ENCODE measurements at places on chromosomes 13 and 19.

- no peak for DNase-seq
Observed at GRCh38 chr13:60690604-60691003, 293.6 kb downstream of the TDRD3 start.

GRCh38 chr19:447064-447426 lies 13.8 kb downstream of the SHC2 start:
- no peak for DNase-seq

DNA sequence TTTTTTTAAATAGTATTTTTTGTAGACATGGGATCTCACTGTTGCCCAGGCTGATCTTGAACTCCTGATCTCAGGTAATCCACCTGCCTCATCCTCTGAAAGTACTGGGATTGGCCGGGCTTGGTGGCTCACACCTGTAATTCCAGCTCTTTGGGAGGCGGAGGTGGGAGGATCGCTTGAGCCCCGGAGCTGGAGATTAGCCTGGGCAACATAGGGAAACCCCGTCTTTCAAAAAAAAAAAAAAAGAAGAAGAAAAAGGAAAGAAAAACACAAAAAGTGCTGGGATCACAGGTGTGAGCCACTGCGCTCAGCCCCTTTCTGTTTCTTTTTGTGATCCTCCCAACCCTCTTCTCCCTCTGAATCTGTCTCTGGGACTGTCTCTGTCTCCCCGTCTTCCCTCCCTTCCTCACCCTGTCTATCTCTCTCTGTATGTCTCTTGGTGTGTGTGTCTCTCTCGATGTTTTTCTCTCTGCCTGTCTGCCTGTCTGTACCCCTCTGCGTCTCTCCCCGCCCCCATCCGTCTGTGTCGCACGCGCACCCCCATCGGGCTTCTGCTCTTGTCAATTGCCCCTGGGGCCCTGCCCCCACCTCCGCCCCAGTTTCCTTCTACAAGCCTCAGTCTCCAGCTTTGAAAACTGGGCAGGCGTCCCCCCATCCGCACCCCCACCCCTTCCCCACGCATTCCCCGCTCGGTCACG lies 540 bp upstream of the ZFP36 start:
- DNase-seq, result no peak

DNA sequence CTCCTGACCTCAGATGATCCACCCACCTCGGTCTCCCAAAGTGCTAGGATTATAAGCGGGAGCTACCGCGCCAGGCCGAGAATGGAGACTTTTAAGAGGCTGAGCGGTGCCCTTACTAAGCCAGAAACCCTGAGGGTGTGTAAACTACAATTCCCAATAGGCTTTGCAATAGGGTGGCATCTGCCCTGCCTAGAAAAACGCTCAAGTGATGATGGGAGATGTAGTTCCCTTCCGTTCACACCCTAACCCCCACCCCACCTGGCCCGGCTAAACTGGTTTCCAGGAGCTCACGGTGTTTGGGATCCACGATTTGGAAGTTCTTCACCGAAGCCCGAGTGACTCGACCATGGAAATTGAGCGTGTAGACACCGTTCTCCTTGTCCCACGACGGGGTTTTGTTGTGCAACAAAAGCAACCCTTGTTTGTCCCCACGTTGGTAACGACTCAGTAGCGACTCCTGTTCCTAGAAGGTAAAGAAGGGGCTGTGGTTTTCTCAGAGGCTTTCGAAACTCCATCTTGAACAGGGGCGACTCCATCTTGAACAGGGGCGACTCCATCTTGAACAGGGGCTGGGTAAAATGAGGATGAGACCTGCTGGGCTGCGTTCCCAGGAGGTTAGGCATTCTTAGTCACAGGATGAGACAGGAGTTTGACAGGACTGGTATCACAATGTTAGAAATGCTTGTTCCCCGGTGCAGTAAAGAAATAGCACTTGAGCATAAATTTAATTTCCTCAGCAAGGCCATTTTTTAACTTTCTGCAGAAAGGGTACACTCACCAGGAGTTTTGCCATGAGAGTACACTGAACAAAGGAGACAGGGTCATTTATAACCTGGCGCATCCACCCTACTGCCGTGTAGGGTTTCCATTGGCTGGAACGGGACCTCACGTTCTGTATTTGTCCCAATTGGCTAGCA lies 9.8 kb downstream of the PPP1R15A start:
- no peak for DNase-seq

GRCh38 chr13:24066405-24067295 lies 93.9 kb upstream of the SPATA13 start:
- no peak for DNase-seq

- DNase-seq, result no peak
Observed at GRCh38 chr19:41577144-41577830, 1.3 kb downstream of the CEACAM21 start.

GRCh38 chr19:42872608-42873007 lies 6.9 kb downstream of the PSG1 start:
- DNase-seq, result no peak

- DNase-seq, result no peak
Observed at GRCh38 chr13:53343361-53343744, 314.7 kb downstream of the OLFM4 start.

GRCh38 chr13:109977212-109977968 lies 191.0 kb upstream of the IRS2 start:
- DNase-seq, result no peak

DNA sequence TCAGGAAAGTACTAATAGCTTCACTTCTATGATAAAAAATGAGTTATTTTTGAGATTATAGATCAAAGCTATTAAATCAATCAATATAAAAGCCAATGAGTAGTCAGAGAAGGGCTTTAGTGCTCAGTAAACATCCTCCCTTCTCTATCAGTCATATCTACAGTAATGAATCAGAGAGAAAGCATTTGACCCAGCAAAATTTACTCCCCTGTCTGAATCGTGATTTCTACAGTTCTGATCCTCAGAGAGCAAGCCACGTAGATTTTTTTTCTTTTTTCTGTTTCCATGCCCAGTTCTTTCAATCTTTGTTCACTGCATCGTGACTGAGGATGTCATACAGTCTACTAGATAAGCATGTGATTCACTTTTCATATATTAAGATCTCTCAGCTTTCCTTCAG lies 16.2 kb upstream of the MBNL2 start:
- no peak for DNase-seq

DNA sequence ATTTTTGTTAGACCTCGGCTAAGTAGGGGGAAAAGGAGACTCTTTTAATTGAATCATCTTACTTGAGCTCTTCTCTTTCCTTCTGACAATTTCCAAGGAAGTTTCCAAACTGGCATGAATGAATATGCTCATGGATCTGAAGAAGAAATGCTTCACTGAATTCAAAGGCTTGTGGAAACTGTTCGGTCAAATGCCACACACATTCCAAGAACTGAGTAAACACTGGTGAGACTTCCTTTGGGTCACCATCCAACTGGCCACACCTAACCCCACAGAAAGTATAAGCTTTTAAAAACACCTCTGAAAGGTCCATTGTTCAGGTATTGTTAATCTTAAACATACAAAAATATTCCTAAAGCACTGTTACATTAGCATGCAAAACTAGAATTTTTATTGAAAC lies 33.6 kb downstream of the MTMR6 start:
- no peak for DNase-seq

- no peak for DNase-seq
Observed at GRCh38 chr13:20828539-20829364, 55.0 kb upstream of the EEF1AKMT1 start.

DNA sequence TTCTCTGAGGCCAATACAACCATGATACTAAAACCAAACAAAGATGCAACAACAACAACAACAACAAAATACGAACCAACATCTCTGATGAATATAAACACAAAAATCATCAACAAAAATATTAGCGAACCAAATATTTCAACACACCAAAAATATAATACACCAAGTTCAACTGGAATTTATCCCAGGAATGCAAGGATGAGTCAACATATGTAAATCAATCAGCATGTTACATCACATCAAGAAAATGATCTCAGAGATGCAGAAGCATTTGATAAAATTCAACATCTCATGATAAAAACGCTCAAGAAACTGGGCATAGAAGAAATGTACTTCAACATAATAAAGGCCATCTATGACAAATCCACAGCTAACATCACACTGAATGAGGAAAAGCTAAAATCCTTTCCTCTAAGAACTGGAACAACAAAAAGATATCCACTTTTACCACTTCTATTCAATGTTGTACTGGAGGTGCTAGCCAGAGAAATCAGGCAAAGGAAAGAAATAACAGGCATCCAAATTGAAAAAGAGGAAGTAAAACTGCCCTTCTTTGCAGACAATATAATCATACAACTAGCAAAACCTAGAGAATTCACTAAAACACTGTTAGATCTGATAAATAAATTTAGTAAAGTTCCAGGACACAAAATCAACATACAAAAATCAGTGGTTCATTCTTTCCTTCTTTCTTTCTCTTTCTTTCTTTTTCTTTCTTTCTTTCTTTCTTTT lies 2448.7 kb upstream of the PCDH20 start:
- DNase-seq, result no peak

DNA sequence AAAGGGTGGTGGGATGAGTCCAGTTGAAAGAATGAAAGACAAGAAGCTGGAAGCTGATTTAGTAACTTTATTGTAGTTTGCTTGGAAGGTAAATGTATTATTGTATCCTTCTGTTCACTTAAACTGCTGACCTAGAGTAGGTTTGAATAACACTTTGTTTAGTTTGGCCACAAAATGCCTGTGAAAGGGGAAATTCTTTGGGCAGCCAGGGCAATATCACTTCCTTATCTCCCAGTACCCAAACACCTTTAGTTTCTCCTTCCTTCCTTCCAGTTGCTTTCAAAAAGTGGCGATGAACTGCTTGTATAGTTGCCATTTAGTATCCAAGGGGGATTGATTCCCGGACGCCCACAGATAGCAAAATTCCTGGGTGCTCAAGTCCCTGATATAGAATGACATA lies 120.1 kb downstream of the PAN3 start:
- DNase-seq, result no peak

DNA sequence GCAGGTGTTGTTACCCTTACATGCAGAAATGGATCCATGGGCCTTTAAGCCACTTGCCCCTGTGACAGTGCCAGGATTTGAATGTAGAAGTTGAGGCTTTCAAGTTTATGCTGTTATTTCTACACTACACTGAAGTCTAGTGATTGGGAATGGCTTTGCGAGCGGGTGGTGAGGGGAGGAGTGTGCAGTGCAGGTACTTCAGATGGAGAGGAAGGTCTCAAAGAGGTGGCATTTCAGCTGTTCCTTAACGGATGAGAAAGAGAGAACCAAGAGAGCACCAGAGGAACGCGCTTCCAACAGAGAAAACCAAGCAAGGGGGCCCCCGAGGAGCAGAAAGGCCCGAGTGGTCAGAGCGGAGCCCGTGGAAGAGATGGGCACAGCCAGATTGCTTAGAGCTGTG lies 13.3 kb downstream of the ACTN4 start:
- DNase-seq, result no peak

- no peak for DNase-seq
Observed at GRCh38 chr19:44553478-44554171, 24.1 kb upstream of the CEACAM20 start.

GRCh38 chr19:8580710-8581281 lies 3.6 kb upstream of the MYO1F start:
- no peak for DNase-seq

DNA sequence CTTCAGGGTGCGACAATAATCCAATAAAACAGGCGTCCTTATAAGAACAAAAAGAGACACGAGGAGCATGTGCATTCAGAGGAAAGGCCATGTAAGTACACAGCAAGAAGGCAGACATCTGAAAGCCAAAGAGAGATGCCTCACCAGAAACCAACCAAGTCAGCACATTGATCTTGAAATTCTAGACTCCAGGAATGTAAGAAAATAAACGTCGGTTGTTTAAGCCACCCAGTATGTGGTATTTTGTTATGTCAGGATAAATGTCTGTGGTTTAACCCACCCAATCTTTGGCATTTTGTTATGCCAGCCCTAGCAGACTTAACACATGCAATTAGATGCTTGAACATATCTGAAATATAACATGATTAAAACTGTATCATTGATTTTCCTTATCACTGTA lies 452.0 kb downstream of the SLITRK6 start:
- DNase-seq, result no peak

- DNase-seq, result no peak
Observed at GRCh38 chr13:64417581-64417980, 2812.6 kb downstream of the PCDH9 start.
